ENCODE measurements at places on chromosomes 13 and 19.
A peak's percentile ranks its signal among the peaks of the same experiment; 100 is the strongest.

- no peak for DNase-seq
Measured at GRCh38 chr13:20498659-20499058, 27.0 kb downstream of the CRYL1 start.

DNA sequence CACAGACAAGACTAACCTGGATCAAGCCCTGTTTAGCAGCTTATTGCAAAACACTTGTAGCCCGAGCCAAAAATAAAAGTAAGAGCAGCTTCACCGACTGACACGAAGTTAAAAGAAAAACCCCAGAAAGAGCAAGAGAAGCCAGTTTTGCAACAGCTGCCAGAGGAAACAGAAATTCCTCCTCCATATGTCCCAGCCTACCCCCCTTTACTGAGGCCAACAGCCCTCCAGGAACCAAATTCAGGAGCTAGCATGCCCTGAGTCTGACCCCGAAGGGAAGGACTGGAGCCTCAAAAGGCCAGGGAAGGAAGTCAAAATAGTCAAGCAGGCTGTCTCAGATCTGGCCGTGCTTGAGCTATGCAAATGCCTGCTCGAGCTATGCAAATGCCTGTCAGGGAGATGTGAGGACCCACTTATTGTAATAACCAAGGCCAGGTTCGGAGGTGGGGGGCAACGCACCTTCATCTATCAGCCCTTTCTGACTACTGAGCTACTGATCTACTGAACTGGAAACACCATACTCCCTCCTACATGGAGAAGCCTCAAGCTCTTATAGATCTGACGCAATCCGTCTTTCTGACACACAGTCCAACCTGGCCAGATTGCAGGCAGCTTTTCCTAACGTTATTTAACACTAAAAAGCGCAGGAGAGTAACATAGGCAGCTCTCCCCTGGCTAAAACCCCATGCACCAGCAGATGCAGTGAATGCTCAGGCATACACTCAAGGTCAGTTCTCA lies 6.7 kb downstream of the SIGLEC11 start:
- DNase-seq: no peak

- DNase-seq: peak; percentile 35
Measured at GRCh38 chr13:20182231-20182846, 10.4 kb downstream of the GJB2 start.

DNA sequence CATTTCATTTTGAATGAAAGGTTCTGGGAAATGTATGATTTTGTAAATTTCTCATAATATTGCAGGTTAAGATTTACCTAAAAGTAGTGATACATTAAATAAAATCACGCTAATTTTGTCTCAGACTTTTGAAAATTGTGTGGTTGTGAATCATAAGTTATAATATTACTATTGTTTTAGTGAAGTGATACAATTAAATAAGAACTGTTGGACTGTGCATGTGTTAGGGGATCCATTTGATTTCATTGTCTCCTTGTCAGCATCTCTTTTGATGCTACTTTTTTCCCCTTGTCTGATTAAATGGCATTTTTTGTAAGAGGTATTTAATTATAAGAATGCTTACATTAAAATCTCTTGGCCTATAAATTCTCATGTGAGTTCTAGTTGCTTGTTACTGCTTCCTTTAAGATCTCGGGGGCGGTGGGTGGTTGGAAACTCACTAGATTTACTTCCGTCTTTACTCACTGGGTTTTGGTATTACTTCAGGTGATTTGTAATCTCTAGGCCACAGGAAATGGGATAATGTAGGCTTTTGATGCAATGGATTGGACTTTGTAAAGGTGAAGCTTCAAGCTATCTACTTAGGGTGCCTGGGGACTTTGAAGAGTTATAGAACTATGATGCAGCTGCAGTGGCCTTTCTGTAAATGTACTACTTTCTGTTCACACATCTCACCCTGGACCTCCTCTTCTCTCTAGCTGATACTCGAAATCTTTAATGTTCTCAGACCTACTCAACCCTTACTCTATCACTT lies 66.5 kb downstream of the PAN3 start:
- DNase-seq: no peak

DNA sequence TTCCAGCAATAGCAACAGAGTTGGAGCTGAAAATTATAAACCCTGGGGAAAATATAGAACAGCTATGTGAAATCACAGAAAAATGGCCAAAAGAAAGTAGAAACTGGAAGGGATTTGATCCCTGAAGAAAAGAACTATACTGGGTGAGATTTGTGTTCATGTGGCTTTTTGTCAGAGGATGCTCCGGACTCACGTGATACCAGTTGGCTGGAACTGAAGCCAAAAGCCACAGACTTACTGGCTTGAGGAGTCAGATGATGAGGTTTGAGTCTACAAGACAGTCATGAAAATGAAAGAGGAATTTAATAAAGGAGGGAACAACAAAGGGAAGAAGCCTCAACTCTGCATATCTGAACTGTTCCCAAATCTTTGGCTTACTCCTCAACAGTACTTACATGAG lies 427.1 kb downstream of the GPC5 start:
- no peak for DNase-seq

GRCh38 chr19:51546650-51547396 lies 15.4 kb upstream of the SIGLEC6 start:
- no peak for DNase-seq

All from effector CD4-positive, alpha-beta T cell (primary cell).